ENCODE measurements at places on chromosomes 1 and 21.

GRCh38 chr1:50667710-50668356, 244.6 kb upstream of the DMRTA2 start:
- DNase-seq, result no peak

GRCh38 chr1:225713281-225713680, 60.4 kb upstream of the ENAH start:
- no peak for DNase-seq

DNA sequence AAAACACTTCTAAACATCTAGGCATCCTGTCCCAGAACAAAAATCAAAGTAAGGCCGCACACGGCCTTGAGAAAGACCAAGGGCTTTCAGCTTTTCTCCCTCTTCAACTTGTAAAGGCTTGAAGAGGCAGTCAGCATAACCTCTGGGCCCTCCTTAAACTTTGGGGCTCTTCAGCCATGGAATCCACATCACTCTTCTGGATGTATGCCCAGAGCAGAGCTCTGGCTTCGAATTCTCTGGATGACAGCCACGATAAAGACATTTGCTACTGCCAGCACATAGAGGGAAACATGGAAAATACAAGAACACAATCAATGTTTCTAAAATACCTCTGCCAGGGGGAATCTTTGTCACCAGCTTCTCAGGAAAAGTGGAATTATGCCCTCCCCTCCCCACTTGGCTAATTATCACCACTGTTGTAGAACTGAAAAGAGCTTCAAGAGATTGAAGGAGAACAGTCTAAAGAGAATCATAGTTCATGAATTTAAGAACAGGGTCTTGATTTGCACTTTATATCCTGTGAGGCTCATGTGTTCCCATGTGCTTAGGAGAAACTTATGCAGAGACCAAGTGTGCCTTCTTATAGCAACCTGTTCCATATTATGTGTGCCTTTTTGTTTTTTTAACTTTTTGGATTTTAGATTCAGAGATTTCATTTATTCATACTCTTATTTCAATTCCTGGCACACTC, 39.0 kb upstream of the DPT start:
- no peak for DNase-seq

DNA sequence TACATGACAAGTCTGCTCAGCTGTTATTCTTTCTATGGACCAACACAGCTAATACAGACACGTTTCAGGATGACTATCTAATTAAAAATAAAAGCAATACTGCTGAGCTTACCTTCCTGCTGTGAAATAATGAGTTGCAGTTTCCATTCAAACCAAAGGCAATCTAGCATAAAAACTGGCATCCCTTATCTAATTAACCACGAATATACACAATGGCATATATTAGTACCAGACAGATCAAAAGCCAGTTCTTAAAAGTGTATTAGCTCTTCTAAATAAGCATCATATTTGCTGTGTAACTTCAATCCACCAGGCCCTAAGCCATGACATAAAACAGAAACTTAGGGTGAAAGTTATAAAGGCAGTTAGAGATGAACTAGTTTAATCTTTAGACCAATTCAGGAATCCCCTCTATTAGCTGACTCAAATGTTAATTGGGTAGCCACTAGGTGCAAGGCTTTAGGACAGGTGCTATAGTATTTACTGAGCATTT, 20.6 kb downstream of the TESK2 start:
- no peak for DNase-seq

DNA sequence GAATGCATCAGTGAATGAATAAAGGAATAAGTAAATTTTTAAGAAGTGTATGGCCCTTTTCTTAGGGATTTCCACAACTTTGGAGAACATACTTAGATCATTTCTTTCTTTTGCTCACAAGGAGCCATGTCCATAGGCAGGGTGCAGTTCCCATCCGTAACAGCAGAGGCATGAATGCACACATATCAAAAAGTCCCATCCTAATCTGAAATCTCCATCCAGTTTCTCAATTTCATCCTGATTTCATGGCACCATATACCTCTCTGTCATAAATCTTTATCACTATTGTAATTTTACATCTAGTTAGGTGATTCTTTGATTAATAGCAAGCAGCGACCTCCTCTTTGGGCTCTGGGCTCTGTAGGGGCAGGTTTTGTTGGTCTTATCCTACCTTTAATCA, 359.2 kb downstream of the RRAGC start:
- DNase-seq, result no peak

- DNase-seq, result no peak
These were observed 143.6 kb downstream of the CNIH3 start for GRCh38 chr1:224759681-224760091.

DNA sequence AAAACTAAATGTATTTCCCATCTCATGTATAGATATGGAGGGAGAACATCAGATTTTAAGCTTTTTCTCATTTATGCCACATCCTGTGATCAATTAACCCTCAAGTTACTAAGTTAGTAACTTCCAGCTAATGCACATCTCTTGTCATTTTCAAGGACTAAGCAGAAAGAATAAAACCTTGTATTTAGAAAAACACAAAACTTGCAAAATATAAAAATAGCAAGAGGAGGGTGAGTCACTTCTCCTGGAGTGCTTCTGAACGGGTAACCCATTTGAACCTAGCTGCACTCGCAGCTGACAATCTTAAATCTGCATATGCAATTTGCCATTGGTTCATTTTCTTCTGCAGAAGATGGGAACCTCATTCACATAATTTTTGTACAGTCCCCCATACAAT, 500.5 kb downstream of the SETD4 start:
- no peak for DNase-seq

DNA sequence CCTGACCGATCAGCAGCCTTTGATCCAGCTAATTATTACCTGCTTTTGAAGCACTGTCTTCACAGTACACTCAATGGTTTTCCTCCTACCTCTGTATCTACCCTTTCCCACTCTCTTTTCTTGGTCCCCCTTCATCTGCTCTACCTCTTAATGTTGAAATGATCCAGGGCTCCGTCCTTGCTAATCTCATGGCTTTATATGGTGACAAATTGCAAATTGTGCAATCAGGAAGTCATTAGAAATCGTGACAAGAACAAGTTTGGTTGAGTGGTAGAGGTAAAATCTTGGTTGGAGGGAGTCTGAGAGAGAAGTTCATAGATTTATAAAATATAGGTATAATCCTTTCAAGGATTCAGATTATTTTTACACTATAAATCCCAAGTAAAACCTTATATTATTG, 9.6 kb upstream of the CYB5R1 start:
- no peak for DNase-seq

GRCh38 chr21:35231090-35231489, 182.0 kb upstream of the RUNX1 start:
- DNase-seq, result no peak

DNA sequence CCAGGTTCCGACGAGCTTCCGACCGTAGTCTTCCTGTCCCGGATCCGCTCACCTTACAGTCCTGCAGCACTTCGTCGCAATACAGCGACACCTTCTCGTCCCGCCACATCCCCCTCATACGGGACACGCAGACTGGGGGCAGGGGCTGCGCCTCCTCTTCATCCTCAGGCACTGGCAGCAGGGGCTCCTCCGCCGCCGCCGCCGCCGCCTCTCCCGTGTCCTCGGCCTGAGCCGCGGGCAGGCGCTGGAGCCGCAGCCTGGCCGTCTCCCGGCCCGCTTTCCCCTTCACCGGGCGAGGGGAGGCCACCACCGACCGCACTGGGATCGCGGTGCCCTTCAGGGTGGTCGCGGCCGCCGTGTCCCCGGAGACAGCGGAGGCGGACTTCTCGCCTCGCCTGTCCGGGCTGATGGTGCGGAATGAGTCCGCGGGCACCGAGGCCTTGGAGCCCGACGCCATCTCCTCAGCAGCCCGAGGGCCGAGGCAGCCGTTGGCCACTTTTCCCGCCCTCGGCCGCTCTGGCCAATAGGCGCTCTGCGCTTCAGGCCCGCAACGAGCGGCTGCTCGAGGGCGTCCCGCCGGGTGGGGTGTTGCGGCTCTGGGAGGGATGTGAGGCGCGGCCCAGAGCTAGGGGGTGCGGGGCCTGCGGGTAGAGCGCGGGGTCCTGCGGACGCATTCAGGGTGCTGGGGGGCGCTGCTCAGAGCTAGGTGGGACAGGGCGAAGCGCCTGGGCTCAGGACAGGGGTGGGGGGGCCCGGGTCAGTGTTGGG, at the start of gene SHCBP1L:
Gene SHCBP1L, minus strand, starts transcription at position 490 of the 768 bp plus-strand sequence. Its CDS starts 33 bp downstream, at position 457.
- DNase-seq, result no peak

GRCh38 chr21:32307706-32308105, 9.1 kb downstream of the MRAP start:
- DNase-seq, result no peak

DNA sequence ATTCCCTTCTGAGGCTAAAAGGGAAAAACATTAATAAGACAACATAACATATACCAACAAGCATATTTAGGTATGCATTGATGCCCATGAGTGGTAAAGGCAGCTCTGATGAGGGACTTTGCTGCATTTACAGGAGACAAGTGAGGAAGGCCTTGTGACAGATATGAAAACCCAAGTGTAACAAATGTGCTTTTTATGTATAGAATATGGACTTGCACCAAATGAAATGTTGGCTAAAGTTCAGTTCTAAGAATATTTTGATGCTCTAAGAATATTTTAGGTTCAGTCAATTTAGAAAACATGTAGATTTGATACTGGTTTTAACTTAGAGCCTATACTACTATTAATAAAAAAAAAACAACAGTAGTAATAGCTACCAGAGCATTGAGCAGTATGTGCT, 424.7 kb downstream of the LMO4 start:
- DNase-seq, result no peak

All from activated T-cell treated with anti-CD3 and anti-CD28 coated beads, Interleukin-2, amount 50 U/mL, for 48 hours (primary cell).